ENCODE measurements at places on chromosomes 6 and 20. TPM values are rescaled to one million over a fixed set of nuclear protein-coding genes. Genes with fewer than 3 reads are reported as not detected.

DNA sequence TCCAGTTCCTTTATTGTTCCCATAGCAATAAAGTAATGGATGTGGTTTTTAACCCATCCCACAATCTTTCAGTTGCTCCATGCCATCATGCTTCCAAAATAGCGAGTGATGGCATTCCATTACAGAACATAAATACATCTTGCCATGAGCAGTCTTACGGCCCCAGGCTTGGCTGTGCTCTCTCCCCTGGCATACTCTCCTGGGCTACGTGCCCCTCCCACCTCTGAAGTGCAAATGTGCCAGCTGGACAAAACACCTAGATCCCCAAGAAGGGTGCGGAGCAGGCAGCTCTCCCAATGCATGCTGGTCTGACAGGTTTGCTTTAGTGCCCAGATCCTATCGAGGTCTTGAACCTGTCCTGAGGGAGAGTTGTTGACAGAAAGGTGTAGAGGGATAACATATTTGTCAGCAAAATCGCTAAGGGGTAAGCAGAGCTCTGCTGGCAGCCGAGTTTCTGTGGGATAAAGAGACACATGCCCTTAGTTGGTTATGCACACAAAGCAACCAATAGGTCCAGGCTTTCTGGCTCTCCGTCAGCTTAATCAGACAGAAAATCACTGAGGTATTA lies 43.9 kb upstream of the PAX1 start:
- no peak for DNase-seq

Gene GPRC6A
- not detected for total RNA-seq

GRCh38 chr6:145865595-145865994 lies 51.0 kb upstream of the FBXO30 start:
- no peak for DNase-seq

DNA sequence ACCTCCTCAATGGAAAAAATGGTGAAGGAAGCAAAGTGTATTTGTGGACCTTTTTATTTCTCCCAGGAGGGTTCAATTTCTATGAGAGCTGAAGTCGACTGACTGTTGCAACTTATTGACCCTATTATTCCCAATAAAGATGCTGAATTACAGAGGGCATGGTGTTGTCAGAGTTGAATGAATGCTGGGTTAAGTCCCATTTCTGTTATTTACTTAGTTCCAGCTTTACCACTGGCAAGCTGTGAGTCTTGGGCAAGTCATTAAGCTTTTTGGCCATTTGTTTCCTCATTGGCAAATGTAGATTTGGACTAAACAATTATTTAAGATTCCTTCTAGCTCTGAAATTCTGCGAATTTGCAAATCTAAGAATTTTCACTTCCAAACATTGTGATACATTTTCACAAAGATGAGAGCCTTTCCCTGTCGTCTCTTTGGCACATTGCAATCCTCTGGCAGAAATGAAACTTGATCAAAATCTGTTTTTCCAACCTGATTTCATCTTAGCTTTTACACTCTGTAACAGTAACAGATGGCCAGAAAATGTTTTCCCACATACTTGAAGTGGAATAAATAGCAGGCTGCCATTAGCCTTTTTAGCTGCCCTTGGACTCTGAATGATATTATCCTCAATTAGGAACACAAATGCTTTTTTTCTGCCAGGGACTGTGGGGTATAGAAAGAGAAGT lies 21.3 kb downstream of the BLTP3A start:
- DNase-seq, result no peak
